ENCODE measurements at places on chromosomes 4 and X.

- DNase-seq: no peak
Observed at GRCh38 chr4:157819693-157820464, 352.9 kb downstream of the GASK1B start.

GRCh38 chr4:129545599-129546278 lies 449.8 kb downstream of the C4orf33 start:
- no peak for DNase-seq

GRCh38 chr4:83536362-83537272 lies 709 bp downstream of the GPAT3 start:
- no peak for DNase-seq

GRCh38 chr4:82362565-82362964 lies 11.2 kb downstream of the HNRNPD start:
- no peak for DNase-seq

DNA sequence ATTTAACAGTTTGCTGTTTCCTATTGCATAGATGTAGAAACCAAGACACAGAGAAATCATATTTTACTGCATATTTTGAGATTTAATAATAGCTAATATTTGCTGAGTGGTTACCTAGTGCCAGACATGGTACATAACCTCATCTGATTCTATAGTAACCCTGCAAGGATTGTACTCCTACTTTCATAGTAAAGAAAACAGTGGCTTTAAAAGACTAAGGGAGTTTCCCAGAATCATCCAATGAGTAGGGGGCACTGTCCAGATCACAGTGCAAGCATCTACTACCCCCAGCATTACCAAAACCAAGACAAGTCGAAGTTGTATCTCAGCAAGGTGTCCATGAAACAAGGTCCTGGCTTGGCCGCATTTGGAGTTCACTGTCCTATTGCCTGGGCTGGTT lies 224.5 kb upstream of the TENM3 start:
- no peak for DNase-seq

DNA sequence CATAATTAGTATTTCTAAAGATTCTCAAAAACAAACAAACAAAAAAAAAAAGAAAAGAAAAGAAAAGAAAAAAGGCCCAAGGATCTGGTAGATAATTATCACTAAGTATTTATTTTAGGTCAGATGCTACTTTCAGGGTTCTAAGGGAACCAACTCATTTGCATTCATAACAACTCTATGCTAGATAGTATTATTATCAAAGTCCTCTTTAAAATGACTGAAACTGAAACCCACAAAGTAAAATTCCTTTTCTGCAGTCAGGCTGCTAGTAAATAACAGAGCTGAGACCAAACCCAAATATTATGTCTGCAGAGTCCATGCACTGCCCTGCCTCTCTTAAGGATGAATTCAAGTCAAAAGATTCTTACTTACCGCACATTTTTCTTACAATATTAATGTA lies 38.3 kb upstream of the MAPK10 start:
- no peak for DNase-seq

DNA sequence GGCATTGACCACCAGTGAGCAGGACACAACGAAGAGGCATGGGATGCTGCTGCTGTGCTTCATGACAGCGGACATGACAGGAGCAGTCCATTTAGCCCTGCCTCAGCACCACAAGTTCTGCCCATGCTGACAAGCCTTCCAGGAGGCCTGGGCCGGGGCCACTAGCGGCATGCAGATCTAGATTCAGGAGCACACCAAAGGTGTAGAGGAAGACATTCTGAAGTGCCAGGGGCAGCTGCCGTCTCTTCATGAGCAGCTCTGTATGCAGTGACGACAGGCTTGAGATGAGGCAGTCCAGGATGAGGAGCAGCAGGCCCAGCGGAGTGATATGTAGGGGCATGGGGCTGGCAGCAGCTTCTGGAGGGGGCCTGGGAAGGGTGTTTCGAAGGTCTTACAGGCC lies 38.5 kb upstream of the SLC4A4 start:
- DNase-seq: no peak

- DNase-seq: no peak
Observed at GRCh38 chrX:22424919-22425318, 152.2 kb downstream of the CBLL2 start.

GRCh38 chr4:133802359-133803140 lies 399.0 kb downstream of the PABPC4L start:
- no peak for DNase-seq

GRCh38 chr4:2432991-2433530 lies 14.3 kb downstream of the CFAP99 start:
- no peak for DNase-seq

- DNase-seq: no peak
Observed at GRCh38 chr4:140829825-140830224, 73.6 kb upstream of the TBC1D9 start.

- no peak for DNase-seq
Observed at GRCh38 chrX:132778917-132779316, 179.5 kb downstream of the HS6ST2 start.

GRCh38 chrX:20432048-20432447 lies 165.3 kb upstream of the RPS6KA3 start:
- no peak for DNase-seq

DNA sequence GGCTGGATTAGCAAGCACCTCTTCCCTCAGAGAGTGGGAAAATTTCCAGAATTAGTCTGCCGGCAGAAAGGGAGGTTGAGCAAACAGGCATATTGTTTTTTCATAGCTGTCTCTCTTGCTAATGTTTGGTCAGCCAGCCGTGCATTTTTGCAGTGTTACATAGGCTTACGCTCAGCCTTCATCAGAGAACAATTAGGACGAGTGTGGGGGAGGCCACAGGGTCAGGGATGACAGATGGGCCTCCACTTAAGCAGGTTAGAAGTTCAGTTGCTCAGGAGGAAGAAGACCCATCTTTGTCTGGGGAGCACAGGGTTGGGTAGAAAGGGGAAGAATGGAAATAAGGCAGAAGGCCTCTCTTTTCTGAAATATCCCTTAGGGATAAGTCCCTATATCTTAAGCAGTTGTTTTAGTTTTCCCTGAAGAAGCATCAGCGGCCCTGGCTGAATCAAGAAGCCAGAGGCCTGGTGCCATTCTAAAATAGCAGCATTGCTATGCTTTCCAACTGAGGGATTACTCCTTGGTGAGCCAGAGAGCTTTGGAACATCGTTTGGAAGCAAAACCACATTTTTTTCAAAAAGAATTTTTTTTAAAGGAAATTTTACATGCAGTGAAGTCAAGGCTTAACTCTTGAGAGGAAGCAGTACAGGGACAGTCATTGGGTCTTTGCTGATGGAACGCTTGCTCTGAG lies 118.8 kb downstream of the SMIM20 start:
- DNase-seq: no peak

DNA sequence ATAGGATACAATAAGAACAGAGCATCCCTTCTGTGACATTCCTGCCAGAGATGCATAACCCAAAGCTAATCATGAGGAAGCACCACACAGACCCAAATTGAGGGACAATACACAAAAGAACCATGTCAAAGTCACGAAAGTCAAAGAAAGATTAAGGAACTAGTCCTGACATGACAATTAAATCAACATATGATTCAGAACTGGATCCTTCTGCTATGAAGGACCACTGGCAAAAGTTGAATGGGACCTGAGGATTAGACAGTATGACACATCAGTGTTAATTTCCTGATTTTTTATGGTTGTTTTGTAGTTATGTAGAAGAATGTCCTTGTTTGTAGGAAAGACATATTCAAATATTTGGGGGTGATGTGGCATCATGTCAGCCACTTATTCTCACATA lies 13.9 kb downstream of the ACOT9 start:
- DNase-seq: no peak

DNA sequence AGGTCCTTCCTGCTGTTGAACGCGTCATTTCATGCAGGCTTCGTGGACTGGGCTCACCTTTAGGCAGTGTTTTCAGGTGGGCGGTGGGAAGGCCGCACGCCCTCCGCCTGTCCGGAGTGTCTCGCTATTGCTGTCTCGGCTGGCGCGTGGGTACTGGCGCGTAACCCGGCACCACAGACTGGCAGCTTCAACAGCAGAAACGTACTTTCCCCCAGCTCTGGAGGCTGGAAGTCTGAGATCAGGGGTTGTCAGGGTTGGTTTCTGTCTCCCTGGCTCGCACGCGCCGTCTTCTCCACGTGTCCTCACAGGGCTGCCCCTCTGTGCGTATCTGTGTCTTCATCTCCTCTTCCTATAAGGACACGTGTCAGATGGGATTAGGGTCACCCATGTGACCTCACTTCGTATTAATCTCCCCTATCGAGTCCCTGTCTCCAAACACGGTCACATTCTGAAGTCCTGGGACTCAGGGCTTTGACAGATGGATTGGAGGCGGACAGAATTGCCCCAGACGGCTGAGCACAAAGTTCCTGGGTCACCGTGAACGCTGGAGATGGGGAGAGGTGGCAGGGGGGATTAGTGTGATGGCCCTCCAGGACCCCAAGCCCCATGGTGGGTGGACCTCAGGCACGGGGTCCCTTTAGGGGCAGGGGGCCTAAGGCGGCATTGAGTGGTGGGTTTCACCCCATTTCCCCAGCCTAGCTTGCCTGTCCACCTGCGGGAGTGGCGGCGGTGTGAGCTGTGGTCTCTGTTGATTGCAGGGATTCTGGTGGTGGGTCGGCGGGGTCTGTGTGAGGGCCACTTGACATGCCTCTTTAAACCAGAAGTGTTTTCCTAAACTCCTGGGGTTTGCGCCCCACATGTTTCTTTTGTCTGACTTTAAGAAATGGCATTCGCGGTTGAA lies 83.4 kb upstream of the LRPAP1 start:
- DNase-seq: no peak
